ENCODE measurements at places on chromosomes 2 and 18.
A peak's percentile ranks its signal among the peaks of the same experiment; 100 is the strongest.

DNA sequence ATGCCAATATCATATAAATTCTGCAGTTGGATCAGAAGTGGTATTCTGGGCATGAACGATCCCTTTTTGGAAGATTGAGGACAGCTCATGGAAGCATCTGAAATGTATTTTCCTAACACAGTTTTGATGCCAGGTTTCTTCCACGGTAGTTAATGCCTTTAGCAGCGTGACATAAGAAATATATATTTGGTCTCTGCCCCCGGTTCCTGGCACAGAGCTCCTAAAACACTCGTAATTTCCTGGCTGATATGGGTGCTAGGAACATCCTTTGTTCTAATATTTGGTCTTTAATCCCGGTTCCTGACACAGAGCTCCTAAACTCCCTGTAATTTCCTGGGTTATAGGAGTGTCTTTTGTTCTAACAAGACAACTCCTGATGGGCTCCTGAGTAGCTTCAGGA lies 8.2 kb upstream of the CABLES1 start:
- no peak for DNase-seq

DNA sequence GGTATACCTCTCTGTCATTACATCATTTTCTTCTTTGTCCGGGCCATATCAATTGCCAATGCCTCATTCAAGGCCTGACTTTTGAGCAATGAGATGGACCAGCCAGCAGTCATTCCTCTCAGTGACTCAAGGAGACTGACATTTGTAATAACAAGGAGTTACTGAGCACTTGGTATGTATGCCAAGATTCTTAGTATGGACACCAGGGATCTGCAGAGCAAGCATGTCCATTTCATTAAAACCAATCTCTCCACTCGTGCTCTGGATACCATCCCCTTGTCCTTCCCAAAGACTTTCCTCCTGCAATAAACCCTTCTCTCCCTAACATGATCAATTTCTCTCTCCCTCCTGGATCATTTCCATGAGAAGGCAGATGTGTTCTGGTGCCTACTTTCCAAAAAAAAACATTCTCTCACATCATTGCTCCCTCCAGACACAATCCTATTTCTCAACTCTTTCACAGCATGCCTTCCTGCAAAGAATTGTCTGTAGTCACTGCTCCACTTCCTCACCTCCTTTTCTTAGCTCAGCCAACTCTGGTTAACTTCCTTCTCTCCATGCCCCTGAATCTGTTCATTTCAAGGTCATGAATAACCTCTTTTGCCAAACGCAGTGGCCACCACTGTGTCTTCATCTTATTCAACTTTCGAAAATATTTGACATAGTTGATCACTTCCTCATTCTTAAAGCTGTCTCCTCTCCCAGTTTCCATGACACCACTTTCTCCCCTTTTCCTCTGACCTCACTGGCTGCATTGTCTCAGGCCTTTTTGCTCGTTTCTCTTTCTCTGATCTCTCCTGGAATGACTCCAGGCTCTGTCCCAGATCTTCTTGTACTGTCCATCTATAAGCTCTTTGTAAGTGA lies 102.8 kb upstream of the CYP1B1 start:
- peak; percentile 27 for DNase-seq

DNA sequence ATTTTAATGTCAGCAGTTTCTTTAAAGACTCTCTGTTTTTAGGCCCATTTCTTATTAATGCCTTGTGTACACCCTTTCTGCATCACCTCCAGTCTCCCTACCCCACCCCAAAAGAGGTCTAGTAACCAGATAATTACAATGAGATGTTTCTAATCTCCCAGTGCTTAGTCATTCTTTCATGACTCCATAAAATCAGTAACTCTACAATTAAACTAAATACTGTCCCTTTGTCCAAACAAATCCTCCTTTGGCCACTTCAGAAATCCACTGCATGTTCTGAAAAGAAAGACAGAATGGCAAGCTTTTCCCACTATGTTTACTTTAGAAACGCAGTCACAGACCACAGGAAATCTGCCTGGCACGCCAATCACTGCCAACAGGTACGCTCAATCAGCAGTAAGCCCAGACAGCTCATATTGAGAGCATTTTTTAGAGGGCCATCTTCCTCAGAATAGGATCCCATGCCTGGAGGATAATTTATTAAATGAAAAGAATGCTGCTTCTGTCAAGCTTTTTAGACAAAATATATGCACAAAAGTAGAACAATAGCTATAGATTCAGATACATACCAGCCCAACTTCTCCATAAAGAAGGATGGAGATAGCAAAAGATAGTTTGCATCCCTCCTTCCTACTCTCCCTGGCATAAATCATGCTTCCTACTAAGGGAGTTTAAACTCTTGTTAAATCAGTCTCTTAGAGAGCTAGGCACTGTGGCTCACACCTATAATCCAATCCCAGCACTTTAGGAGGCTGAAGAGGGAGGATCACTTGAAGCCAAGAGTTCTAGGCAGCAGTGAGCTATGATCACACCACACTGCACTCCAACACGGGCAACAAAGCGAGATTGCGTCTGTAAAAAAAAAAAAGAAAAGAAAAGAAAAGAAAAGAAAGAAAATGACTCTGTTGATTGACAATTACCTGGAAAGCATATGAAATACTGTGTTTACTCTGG lies 14.6 kb downstream of the CLASP1 start:
- DNase-seq, result peak; percentile 86

DNA sequence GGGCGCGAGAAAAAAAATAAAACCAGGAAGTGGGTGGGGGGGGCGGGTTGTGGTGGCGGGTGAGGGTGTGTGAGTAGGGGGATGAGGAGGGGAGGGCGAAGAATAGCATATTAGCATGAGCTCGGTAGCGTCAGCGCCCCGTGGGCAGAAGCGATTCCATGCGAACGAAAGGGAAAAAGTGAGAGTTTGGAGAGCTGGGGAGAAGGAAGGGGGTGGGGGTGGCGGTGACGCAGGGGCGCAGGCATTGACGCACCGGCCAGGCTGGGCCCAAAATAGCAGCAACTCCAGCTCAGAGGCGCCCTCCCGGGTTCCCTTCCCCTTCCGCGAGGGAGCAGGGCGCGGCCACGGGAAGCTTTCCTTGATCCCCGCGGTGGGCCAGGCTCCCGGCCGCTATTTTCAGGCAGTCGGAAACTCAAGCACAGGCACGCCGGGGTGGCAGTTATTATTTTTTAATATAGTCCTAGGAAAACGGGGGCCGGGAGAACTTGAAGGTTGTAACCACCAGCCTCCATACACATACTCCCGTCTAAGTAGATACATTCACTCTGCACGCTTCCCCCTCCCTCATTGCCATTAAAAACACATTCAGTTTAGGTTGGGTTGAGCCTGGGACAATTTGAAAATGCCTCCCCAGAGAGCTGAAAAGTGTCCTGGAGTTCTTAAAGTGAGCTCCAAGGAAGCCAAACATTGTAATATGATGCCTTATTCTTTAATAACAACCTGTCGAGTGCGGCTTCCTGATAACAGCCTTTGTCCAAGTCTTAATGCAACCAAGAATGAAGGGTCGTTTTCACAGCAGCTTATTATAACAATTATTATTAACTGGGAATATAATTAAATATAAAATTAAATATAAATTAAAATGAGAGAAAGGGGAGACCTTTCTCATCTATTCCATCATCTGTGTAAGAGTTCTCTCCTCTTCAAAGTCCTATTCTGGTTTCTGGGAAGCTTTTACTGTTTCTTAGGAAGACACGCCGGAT lies 2.3 kb upstream of the NR4A2 start:
- DNase-seq, result peak; percentile 86

DNA sequence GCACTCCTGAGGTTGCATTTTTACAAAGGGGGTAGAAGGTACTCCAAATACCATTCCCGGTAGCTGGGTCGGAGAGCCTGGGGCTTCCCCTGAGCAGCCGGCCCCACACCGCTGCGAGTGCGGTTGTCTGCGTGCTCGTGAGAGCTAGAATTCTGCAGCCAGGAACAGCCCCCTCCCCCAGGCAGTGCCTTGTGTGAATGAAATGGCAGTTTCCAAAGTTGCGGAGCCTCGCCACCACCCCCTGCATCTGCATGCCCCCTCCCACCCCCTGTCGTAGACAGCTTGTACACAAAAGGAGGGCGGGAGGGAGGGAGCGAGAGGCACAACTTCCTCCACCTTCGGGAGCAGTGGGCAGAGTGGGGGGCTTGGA lies 1.1 kb downstream of the MYCN start:
- DNase-seq, result no peak

DNA sequence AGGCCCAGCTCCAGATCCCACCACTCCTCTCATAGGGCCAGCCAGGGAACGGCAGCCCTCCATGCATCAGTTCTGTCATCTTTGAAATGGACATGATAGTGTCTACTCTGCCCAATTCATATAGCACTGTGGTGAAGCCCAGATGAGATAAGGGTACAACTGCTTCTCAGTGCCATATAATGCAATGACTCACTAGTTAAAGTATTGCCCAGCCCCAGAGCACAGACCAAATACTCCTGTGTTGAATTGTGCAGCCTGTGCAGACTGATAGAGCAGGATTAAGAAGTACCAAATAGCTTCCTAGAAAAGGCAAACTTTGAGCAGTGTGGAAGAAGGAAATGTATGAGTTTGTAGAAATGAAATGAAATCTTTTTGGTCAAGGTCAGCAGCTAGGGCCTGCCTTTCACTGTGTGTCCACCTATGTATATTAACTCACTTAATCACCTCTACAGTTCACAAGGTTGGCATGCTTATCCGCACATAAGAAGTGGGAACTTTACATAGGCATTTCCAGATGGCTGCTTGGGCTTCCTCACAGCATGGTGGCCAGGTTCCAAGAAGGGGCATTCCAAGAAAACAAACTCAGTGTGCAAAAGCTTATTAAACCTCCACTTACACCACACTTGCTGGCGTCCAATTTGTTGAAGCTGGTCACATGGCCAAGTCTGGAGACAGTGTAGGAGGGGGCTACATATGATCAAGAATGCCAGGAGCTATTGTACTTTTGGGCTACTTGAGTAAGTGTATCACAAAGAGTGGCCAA lies 102.8 kb upstream of the COPS8 start:
- DNase-seq, result no peak

- DNase-seq, result no peak
These were observed 1396.9 kb upstream of the NXPH2 start for GRCh38 chr2:140177086-140177485.

GRCh38 chr2:119697290-119698020 lies 18.5 kb downstream of the TMEM177 start:
- DNase-seq, result no peak

- no peak for DNase-seq
These were observed 24.9 kb upstream of the DNMT3A start for GRCh38 chr2:25366629-25367028.

DNA sequence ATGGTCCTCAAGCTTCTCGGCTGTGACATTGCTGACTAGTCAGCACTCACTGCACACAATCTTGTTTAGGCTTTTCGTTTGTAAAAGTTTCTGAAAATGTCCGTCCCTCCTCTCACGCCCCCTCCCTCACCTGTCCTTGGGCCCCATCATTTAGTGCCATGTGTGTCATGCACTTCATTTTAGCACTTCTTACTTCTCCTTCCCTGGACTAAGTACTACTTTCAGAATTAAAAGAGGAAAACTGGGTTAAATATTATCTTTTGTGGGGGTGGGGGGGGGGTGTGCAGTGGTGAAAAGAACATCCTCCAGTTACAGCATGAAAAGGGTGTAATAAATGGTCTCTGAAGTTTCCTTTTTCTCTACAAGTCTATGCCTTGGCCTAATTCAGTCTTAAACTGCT lies 182.0 kb upstream of the SP5 start:
- DNase-seq, result no peak

- peak; percentile 53 for DNase-seq
These were observed 157.4 kb upstream of the RGPD4 start for GRCh38 chr2:107669335-107669734.

DNA sequence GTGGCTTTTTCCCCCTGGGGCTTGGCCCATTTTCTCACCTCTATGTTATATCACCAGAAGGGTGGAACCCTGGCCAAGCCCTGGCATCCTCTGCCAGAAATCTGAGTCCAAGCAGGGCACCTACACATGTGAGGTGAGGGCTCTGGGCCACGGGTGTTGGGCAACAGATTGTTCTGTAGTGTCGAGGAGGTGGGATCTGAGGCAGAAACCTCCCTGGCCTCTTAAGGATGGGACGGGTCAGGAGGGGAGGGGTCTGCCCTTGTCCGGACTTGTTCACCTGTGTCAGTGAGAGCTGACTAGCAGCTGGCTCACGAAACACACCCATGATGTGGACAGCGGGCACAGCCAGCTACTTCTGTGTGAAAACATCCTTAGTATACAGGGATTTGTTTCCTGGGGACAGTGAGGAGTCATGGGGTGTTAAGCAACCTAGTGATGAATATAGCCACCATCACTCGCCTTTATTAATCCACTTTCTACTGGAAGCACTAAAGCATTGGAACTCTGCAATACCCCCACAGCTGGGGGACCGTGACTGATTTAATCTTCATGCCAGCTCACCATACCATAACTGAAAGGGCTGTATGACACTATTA lies 35.6 kb downstream of the EPAS1 start:
- DNase-seq, result no peak

DNA sequence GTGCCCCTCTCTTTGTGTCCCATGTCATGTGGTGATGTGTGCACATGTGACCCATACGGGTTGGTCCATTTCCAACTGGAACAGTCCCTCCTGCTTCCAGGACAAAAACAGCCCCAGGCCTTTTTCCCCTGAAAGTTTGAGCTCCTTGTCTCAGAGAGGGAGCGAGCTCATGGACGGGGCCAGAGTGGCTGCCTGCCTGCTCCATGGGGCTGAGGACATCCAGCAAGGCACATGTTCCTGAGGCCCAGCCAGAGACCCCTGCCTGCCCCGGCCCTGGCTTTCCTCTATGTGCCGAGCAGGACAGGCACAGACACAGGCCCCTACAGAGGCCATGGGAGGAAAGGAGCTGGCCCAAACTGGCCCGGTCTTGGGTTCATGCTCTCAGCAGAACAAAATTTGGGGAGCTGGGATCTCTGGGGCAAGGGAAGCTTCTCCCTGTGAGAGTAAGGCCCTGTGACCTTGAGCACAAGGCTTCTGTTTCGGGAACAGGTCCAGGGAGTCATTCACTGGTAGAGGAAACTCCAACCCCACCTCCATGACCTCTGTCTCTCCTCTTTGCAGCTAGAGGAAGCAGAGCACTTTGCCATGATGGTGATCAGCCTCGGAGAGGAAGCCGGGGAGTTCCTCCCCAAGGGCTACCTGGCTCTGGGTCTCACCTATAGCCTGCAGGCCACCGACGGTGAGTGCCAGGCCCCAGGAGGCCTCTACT lies 105.8 kb upstream of the MCFD2 start:
- DNase-seq, result no peak

GRCh38 chr18:59228351-59228750 lies 8.4 kb downstream of the GRP start:
- no peak for DNase-seq

GRCh38 chr2:10415640-10416039 lies 32.5 kb downstream of the ODC1 start:
- DNase-seq, result no peak

GRCh38 chr2:12119841-12120240 lies 373.4 kb downstream of the LPIN1 start:
- DNase-seq, result no peak
